ENCODE measurements at places on chromosomes 3 and 15. TPM values are rescaled to one million over a fixed set of nuclear protein-coding genes. Genes with fewer than 3 reads are reported as not detected.

DNA sequence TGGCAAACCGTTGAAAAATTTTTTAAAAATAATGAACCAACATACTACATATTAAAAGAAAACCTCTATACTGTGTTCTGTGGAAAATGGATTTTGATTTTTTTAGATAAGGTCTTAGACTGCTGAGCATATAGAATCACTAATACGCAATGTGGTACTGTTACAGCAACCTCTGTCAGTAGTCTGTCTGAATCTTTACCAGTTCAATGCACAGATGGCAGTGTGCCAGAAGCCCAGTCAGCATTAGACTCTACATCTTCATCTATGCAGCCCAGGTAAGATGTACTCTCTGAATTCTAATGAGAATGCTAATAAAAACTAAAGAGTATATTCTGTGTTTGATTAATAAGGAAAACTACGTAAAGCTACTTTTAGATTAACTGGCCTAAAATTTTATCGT is 31.3 kb upstream of the FAH start:
- DNase-seq: no peak

- DNase-seq: no peak
These were observed 156.7 kb upstream of the EPHA6 start for GRCh38 chr3:96657710-96658109.

DNA sequence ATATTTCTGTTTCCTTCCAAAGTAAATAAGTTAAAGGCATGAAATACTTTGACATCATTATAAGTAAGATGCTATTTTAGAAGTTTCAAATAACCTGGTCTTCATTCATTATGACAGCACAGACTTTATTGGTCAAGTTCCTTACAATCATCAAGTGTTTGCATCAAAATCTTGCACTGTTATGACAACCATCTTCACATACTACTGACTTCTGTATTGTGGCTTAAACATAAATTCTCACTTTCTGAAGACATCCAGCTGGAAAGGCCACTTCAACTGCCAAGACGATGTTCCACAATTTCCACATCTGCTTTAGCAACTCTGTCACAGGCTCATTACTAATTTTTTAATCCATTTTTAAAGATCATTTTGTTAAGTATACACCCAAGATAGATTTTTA is 408.0 kb downstream of the MECOM start:
- DNase-seq: no peak

DNA sequence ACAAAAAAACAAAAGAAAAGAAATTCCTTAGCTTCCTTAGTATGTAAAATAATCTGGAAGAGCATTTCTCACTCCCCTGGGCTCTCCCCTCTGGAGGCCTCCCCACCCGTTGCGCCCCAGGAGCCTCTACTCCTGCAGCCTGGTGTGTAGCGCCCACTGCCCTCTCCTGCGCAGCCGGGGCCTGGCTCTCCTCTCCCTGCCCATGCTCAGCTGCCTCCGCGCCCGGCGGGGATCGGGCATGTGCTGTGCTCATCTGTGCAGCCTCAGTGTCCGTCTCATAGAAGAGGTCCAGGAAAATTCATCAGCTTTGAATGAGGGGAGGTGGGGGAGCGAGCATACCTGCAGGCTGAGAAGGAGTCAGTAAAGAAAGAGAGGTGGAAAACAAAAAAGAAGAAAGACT is 203.9 kb downstream of the ATP10A start:
- DNase-seq: no peak

Gene ZMYND10
- total RNA-seq: 0.44 TPM

GRCh38 chr3:50238549-50239026 is 2.6 kb downstream of the GNAI2 start:
- DNase-seq: peak; percentile 78

GRCh38 chr3:69212411-69213160 is 90.2 kb upstream of the LMOD3 start:
- DNase-seq: peak; percentile 43

Gene C3orf22
- total RNA-seq: not detected

Gene MUC13
- total RNA-seq: 58.8 TPM

DNA sequence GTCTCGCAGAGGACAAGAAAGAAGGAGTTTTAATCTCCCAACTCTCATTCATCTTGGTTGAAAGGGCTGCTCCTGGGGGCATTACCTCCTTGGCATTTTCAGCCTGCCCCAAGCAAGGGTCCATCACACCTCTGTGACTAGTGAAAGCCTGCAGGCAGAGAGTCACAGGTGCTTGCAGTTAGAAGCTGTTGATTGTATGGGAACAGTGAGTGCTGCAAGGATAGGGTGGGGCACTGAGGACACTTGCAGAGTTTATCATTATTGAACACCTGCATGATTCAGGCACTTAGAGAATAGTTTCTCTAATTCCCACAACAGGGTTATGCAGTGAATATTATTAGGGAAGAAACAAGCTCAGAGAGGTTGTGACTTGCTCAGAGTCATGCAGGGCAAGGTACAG is 41.7 kb upstream of the IGF2BP2 start:
- DNase-seq: no peak

- DNase-seq: no peak
These were observed 239.4 kb upstream of the LRIG1 start for GRCh38 chr3:66740260-66740659.

DNA sequence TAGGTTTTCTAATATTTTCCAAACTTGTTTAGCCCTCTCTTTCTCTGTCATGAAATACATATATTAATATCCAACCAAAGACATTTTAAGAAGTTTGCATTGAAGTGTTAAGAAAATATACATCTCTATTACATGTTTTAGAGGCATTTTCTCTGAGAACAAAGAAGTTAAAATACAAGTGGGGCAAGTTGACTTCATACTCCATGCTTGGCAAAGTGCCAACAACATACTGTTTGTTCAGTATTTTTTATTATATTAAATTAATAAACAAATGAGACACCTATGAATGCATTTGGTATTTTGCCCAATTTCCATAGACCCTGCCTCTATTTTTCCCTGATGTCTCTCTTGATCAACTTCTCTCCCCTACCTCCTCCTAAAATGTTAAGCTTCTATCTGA is 232.8 kb upstream of the MRPL3 start:
- DNase-seq: no peak

Gene DUOXA2
- not detected for total RNA-seq

Measured in Calu3 (cell line).